Immature natural killer cell (primary cell): ENCODE measurements at places on chromosomes 3 and 15. TPM values are rescaled to one million over a fixed set of nuclear protein-coding genes. Genes with fewer than 3 reads are reported as not detected.

DNA sequence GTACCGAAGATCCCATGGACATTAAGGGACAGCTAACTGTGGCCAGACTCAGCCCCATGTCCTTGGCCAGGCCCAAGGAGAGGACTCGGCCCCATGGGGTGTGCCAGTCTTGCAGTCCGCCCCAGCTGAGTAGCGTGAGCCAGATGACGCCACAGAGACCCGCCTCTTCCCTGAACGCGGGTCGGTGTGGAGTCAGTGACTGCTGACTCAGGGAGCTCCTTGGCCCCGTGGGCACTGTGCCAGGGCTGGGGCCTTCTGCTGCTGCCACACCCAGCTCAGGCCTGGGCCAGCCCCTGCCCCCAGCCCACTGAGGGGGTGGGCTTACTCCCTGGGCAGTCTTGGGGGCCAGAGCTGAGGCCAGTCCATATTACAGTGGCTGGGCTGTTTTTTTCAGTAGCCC, 52.8 kb downstream of the PLXNA1 start:
- no peak overlapping the region for H3K27ac ChIP-seq
- DNase-seq = no peak
- no peaks in the 10 kb centered on the region for H3K4me1 ChIP-seq

DNA sequence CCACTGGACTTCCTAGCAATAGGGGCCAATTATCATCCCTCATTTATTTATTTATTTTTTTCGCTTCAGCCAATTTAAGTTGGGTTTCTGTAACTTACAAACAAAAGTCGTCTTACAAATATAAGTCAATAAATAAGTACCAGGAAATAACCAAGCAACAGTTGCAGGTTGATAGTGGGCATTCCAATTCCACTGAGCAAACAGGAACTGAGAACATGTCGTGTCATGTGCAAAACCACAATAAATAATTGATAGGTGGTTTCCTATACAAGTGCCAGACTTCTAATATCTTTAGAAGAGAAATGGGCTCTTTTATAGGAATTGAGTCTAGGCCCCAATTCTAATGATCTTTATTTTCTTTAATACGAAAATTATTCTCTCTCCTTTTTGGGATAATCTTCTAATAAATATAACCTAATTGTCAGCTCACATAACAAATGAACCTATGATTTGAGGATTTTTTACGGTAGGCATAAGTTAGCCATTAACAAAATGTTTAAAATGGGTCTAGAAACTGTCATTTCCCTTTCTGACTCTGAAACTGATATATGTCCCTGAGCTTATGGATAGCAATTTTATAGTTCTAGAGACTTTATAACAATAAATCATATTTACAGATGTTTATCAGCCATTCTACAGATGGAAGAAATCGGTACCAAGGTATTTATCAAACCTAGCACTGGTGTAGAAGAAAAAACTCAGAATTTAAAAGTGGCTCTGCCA, 571.8 kb downstream of the FOXP1 start:
- H3K36me3 ChIP-seq = no peaks in the 10 kb centered on the region
- peaks cover 2% of the 10 kb centered on the region for H3K27me3 ChIP-seq
- peaks cover 77% of the 10 kb centered on the region for H3K4me1 ChIP-seq
- peak overlapping the region; percentile 6 for H3K4me3 ChIP-seq
- H3K27ac ChIP-seq = peak overlapping the region; percentile 49

GRCh38 chr15:85897895-85898717, 103.4 kb upstream of the KLHL25 start:
- no peaks in the 10 kb centered on the region for H3K36me3 ChIP-seq
- peaks cover 7% of the 10 kb centered on the region for H3K4me1 ChIP-seq
- peaks cover 37% of the 10 kb centered on the region for H3K27me3 ChIP-seq
- no peak overlapping the region for H3K27ac ChIP-seq
- no peak for DNase-seq

DNA sequence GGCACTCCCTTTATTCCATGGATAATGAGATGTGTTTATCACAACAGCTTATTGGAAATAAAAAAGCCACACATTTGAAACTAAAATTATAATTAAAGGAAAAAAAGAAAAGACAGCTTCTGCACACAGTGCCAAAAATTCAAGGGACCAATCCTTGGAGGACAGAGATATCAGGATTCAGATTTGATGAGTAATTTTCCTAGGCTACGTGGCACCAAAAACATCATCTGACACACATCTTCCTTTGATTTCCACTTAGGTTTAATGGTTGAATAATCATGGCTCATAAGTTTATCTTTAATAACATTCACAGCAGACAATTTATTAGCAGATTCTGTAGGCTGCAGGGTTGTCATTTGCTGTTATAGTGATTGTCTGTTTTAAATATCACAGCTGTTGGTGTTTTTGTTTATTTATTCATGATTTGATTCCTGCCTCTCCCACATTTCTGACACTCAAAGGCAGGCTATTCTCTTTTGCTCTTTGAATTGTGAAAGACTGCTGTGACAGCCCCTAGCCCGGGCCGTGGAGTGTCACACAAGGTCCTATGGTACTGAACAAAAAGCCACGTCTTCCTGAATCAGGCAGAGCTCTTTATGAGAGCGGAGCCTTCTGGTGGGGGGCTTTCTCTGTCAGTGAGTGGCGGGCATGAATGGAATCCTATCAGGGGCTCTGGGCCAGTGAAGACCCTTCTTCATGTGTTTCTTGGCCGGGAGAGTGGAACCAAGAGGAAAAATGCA, 708.5 kb downstream of the SQOR start:
- H3K27me3 ChIP-seq = no peaks in the 10 kb centered on the region
- H3K27ac ChIP-seq = no peak overlapping the region
- DNase-seq = no peak
- no peaks in the 10 kb centered on the region for H3K4me1 ChIP-seq
- no peak overlapping the region for H3K4me3 ChIP-seq

Gene CPN2
- not detected for polyA plus RNA-seq

Gene GOLGA6D
- not detected for polyA plus RNA-seq
